Activated CD4-positive, alpha-beta T cell treated with anti-CD3 and anti-CD28 coated beads, Interleukin-2, amount 50 U/mL, for 1 hour (primary cell): ENCODE measurements at places on chromosomes 1 and 21.

DNA sequence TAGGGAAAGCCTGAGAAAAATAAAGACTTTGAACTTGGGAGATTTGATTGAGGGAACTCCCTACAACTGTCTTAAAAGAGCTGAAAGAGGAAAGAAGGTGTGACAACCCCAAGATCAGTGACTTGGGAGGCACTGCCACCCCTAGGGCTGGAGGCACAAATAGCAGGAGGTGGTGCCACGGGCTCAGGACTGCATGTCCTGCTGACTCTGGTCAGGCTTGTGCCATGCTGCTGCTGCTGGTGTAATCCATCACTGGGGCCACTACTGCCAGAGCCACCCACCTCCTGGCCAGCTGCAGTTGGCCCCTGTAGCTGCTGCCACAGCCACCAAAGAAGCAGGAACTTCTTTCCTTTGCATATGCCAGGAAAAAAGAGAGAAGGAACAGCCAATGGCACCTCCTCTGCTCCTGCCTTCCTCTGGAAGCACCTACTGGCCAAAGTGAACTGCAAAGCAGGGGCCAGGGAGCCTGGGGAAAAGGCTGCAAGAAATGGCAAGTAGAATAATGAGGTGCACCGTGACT, 730.3 kb downstream of the PTPRU start:
- DNase-seq, result no peak

GRCh38 chr1:6350416-6351088, 43.0 kb downstream of the ACOT7 start:
- no peak for DNase-seq

- no peak for DNase-seq
Observed at GRCh38 chr1:12339396-12339795, 109.6 kb downstream of the VPS13D start.

DNA sequence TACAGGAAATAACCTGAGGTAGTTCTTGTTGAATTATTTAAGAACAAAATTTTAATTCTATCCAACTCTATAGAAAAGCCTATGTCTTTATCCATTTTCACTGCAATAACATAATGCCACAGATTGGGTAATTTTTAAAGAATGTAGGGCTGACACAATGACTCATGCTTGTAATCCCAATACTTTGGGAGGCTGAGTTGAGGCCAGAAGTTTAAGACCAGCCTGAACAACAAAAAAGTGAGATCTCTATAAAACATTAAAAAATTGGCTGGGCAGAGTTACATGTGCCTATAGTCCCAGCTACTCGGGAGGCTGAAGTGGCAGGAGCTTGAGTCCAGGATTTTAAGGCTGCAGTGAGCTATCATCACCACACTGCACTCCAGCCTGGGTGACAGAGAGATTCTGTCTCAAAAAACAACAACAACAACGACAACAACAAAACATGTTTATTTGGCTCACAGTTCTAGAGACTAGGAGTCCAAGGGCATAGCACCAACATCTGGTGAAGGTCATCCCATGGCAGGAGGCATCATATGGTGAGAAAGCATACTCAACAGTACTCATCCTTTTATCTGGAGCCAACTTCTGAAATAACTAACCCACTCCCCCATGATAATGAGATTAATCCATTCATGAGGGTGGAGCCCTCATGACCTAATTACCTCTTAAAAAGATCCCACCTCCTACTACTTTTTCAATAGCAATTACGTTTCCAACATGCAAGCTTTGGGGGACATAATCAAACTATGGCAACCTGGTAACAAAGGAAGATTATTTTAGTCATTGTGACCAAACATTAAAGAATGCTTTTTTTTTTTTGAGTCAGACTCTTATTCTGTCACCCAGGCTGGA, 59.6 kb downstream of the ABL2 start:
- no peak for DNase-seq

DNA sequence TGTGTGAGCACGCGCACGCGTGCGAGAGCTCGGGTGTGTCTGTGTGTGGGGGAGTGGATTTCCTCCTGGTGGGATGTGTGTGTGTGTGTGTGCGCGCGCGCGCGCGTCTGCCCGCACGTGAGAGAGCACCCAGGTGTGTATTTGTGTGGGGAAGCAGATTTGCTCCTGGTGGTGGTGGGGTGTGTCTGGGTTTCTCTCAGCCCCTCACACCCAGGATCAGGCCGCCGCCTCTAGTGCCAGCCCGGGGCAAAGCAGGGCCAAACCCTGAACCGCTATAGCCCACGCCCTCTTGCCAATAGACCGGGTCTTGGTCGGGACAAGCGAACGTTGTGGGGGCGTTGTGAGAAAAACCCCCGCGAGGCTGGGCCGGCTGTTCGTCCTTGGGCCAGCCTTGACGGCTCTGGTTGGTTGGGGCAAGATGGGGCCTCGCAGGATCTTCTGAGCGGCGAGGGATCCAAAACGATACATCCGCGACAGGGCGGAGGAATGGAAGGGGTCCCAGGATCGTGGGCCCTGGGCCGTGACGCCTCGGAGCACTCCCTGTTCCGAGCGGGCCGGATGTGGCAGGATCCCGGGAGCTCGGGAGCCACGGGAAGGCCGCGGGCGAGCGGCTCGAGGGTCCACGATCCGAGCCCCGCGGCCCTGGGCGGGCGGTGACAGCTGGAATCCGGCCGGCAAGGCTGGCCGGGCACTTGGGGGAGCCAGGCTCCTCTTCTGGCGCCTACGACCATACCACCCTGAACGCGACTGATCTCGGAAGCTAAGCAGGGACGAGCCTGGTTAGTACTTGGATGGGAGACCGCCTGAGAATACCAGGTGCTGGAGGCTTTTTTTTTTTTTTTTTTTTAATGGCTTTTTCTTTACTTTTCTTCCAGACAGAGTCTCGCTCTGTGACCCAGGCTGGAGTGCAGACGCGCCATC, 68.2 kb downstream of the RNF187 start:
- DNase-seq, result peak; percentile 42

- no peak for DNase-seq
Observed at GRCh38 chr1:12372761-12373160, 142.9 kb downstream of the VPS13D start.

GRCh38 chr1:25874635-25875153, 814 bp downstream of the PAQR7 start:
- DNase-seq, result no peak

- DNase-seq, result no peak
Observed at GRCh38 chr1:59497616-59498015, 200.7 kb downstream of the FGGY start.

- peak; percentile 12 for DNase-seq
Observed at GRCh38 chr1:30684881-30685795, 38.2 kb downstream of the MATN1 start.

GRCh38 chr1:15433471-15433870, 4.8 kb upstream of the CTRC start:
- no peak for DNase-seq

DNA sequence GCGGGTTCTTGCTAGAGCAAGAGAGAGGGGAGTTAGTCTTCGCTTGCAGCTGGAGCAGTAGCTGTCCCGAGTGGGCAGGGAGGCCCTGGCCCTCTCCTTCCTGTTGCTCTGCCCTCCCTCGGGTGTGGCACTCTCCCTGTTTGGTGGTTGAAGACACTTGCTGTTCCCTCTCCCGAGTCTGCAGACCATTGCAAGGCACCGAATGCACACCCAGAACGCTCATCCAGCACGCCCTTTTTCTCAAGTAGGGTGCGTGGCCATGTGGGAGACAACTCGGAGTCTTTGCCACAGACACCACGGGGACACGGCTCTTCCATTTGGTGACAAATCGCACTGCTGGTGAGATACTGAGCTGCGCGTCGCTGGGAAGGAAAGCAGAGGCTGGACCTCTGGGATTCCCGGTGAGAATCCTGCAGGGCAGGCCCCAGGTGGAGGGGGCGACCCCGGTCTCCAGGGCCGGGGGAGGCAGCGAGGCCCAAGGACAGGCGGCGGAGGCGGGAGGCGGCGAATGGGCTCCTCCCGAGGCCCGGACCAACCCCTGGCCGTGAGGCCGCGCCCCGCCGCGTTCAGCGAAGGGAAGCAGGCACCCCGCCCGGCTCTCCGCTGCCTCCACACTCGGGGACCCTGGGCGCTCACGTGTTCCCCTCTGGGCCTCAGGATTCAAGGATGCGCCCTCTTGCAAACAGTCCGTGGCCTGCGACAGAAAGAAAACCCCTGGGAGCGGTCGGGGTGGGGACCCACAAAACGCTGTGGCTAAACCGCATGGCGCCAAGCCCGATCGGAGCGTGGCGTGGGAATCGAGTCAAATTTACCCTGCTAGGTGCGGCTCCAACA, 10.4 kb upstream of the TMEM200B start:
- no peak for DNase-seq

DNA sequence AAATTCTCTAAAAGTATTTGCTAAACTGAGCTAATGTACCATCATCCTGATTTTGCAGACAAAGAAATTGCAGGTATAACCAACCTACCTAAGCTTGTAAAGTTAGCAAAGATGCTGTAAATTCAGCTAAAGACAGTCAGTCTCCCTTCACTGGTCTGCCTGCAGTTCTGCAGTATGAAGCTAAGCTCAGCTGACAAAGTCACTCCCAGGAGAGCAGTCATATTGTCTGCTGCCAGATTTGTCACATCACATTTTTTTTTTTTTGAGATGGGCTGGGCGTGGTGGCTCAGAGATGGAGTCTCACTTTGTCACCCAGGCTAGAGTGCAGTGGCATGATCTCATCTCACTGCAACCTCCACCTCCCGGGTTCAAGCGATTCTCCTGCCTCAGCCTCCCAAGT, 8.9 kb upstream of the CMPK1 start:
- DNase-seq, result no peak

DNA sequence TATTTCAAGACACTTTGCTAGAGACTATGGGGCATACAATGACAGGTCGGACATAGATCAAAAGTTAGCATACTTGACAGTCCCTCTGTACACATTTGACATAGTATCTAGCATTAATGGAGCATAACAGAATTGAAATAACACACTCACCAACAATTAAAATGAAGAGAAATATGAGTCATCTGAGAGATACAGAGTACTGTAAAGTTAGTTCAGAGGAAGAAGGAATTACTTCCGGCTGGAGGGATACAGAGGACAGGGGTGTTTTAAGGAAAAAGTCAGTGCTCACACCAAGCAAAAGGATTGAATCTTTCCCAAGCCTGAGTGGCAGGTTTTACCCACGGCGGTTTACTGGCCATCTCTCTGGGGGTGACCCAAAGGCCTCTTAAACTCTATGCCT, 2.4 kb downstream of the ZMYND12 start:
- no peak for DNase-seq

- DNase-seq, result no peak
Observed at GRCh38 chr21:32955311-32956060, 70.2 kb upstream of the OLIG2 start.

GRCh38 chr1:192809307-192810252, 741 bp downstream of the RGS2 start:
- peak; percentile 51 for DNase-seq

GRCh38 chr1:213050745-213051126, 305 bp upstream of the RPS6KC1 start:
- DNase-seq, result no peak

GRCh38 chr1:234627009-234627950, 17.3 kb upstream of the IRF2BP2 start:
- no peak for DNase-seq

GRCh38 chr1:8259498-8260290, 58.2 kb upstream of the SLC45A1 start:
- no peak for DNase-seq

DNA sequence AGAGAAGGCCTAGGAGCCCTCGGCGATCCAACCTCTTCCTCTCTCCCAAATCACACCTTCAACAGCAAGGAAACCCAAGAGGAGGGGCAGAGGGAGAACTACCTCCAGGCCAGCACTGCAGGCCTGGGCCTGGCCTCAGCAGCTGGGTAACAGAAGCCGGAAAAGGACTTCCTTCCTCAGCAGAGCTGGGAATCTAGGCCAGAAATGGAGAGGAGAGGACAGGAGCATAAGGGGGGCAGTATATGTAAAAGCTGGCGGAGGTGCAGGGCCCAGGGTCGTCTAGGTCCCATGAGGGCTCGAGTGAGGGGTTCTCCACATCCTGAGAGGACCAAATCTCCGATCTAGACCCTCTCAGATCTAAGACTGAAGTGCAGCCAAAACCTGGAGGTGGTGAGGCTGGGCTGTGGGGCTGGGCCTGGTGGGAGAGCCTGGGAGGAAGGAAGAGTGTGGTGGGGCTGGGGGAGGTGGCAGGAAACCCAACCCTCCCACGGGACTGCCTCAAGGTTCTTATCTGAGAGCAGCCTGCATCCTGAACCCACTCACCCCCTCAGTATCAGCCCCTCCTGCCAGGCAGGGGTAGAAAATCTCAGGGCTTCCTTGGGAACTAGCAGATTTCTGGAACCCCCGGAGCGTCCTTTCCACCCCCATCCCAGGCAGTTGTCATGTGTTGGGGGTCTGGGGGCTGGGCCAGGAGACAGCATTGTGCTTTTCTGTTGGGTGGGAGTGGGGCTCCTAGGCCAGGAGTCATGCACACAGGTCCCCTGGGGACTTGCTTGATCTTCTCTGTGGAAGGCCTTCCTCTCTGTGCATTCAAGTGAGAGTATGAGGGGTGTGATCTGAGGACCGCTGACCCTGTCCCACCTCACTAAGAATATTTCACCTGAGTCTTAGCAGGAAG, 33.0 kb downstream of the PIK3C2B start:
- DNase-seq, result no peak
